ENCODE measurements at places on chromosomes 5 and 9.

DNA sequence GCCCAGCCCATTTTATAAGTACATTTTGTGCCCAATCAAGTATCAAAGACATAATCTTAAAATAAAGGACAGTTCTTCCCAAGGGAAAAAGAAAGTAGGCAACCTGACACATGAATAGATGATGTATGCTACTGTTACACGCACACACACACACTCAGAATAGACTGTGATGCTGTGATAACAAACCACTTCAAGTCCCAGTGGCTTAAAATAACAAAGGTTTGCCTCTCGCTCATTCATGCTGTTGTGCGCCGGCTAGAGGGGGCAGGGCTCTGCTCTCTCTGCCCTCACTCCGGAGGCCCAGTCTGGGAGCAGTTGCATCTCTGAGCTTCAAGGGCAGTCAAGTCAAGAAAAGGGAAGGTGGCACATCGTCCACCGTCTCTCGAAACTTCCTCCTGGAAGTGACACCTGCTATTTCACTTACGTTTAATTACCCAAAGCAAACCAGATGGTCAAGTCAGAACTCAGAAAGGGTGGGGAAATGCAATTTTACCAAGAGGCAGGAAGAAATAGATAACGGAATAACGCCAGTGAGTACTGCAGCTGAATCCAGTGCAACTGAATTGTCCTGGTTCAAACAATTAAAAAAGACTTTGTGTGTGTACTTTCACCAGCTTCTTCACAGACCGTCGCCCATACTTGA lies 43.3 kb downstream of the ANKRD33B start:
- peak; percentile 57 for DNase-seq

- no peak for DNase-seq
These were observed 125.3 kb downstream of the DPYSL3 start for GRCh38 chr5:147384346-147385193.

DNA sequence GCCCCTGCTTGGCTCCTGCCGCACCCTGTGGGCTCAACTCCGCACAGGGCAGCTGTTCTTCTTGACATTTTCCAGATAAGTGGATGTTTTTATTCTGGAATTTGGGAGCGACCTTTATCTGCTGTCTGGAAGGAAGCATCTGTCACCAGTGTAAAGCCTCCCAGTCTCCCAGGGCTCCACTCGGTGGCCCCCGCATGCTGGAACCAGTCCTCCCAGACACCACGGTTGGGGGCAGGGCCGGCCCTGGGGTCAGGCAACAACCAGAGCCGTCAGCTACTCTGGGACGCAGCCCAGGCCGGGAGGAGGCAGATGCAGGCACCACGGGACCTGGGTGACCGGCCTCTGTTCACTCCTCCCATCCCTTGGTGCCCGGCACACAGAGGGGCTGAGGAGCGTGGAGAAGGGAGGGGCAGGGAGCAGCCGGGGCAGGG lies 92.8 kb upstream of the ADAMTS2 start:
- DNase-seq: no peak

GRCh38 chr5:6585168-6585567 lies 47.7 kb downstream of the NSUN2 start:
- DNase-seq: no peak

DNA sequence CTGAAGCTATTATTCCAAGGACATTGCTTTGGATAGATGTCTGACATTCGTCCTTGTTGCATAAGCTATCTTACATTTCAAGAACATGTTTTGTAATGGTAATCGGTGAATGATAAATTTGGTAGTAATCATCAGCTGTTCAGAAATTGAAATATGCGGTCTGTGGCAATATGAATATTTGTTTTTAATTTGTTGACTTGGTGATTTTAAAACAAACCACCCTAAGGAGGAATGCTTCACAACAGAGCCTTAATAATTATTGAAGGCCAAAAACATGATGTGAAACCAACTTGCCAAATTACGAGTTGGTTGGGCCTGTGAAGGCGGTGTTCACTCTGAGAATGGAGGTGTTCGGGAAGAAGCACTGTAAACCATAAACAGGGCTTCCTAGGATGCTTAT lies 149.7 kb upstream of the TUT7 start:
- no peak for DNase-seq

- no peak for DNase-seq
These were observed 19.0 kb upstream of the NR5A1 start for GRCh38 chr9:124526174-124526573.

GRCh38 chr9:123861086-123861755 lies 68.7 kb downstream of the DENND1A start:
- no peak for DNase-seq

GRCh38 chr9:126844085-126844484 lies 16.4 kb upstream of the ZBTB34 start:
- DNase-seq: peak; percentile 65

GRCh38 chr9:7533376-7534090 lies 266.0 kb downstream of the DMAC1 start:
- no peak for DNase-seq

- DNase-seq: peak; percentile 65
These were observed 67.6 kb upstream of the LHFPL2 start for GRCh38 chr5:78716206-78716605.

DNA sequence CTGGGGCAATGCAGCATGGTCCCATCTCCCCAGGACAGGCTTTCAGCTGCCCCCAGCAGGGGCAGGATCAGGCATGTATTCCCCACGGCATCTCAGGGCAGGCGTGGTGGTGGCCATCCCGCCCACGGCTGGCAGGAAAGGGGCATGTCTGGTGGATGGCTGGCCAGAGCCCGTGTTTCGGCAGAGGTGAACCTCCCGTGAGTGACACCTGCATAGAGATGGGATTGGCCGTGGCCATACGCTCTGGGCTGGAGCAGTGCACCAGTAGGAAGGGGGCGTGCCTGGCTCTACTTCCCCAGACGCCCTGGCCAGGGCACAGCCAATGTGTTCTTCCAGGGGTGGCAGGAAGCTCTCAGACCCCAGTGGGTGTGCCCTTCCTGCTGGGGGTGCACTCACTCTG lies 139.1 kb downstream of the ZNF354C start:
- no peak for DNase-seq

GRCh38 chr9:126838895-126839294 lies 21.5 kb upstream of the ZBTB34 start:
- DNase-seq: no peak

DNA sequence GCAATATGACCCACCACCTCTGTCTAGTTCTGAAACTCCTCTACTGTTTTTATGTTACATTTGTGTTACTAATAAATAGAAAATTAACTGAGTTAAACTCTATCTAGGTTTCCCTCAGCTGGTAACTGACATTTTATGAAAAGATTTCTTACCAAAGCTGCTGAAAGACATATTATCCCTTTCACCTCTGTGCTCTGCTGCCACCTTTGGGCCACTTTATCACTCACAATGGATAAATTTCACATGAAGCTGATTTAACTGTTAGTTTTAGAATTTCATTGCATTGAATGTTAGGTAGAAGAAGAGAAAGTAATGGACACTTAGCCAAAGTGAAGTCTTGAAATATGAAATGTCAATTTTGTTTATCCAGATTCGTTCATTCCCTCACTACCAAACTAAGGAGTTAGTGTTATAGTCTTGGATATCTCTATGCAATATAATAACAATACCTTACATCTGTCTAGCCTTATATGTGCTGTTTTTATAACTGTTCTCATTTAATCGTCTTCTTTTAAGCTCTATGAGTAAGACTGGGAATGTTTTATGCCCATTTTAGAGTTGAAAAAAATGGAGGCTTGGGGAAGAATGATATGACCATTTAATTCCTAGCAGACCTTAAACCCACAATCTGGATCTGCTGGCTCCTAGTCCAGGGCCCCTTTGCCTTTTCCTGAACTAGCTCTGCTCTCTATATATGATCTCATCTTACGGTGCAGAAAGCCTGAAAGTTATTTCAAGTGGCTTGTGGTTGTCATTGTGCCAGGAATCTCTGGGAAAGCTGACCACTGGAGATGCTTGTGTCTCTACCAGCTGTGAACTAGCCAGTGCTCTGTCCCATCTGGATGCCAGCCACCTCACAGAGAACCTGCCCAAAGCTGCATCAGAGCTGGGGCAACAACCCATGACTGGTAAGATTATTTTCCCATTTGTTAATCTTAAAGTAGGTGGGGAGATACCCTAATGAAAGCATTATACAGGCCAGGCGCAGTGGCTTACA lies 97.1 kb downstream of the GOLPH3 start:
- peak; percentile 63 for DNase-seq

DNA sequence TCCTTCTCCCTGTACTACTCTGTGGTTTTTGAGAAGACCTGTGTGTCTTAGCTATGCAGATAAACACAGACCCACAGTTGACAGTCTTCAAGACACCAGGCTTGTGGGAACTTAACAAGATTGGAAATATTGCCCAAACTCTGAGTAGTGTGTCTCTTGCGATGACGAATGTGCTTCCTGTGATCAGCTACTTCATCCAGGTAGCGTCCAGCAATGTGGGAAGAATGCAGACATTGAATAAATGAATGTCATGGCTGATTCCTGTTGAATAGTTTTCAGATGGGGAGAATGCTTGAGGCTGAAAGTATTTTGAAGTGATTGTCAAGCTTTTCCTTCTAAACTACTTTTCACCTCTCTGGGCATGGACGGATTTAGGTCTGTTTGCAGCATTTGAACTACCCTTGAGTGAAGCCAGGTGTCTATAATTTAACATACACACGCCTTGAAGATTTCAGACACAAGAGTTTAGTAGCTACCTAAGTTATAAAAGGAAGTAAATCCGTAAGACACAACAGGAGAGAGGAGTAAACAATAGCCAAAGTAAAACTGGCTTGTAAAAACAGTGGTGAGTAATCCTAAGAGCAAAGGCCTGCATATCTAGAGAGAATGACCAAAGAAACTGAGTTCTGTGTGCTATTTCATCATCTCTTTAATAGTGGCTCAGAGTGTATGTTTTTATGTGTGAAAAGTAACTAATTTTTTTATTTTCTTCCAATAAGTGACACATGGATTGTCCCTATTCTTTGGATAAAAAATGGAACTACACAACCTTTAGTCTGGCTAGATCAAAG lies 30.0 kb upstream of the ARL14EPL start:
- DNase-seq: peak; percentile 60

DNA sequence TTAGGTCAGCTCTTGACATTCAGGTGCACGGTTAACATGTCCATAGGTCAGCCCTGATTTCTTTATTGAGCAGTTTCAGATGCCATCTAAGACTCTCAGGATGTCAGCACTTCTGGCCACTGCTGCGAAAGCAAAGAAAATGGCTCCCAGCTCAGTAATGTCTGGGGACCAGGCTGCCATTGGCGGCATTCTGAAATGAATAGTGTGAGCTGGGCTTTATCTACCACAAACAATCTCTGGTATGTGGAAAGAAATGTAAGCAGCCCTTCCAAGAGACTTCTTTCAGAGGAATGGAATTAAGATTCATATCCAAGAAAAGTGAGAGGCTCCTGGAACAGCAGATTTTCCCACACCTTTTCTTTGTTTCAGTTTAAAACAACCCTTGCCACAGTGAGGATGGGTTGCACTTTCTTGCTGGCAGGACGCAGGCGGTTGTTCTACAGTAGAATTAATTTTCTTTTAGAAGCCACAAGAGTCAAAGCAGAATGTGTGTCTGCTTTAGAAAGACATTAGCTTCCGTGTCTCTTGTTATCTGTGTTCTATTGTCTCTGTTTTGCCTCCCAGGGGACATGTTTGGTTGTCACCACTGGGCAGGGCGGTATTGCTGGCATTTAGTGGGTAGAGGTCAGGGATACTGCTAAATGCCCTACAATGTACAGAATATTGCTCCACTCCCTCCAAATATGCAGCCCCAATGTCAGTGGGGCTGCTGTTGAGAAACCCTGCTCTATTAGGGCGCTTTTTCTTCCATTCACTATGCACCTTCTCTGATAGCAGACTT lies 149.9 kb upstream of the ANKH start:
- DNase-seq: peak; percentile 54

DNA sequence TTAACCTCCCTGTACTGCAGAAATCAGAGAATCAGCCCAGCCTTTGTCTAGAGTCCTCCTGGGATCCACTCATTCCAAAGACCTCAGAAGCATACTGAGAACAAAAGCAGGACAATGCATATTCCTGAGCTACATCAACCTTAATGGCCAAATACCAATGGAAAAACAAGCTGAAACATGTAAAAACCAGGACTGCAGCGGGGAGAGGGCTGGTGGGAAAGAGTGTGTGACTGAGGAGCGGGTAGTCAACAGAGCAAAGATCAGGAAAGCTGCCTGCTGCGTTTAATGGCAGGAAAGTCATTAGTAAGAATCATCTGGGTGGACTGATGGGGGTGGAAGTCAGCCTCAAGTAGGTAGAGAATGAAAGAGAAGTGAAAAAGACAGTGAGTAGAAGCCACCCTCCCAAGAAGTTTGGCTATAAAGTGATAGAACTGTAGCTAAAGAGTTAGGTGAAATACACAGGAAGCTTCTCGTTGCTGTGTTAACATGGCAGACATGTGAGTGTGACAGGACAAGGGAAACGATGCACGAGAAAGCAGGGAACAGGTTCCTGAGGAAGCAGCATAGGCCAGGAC lies 88.1 kb downstream of the OTULIN start:
- DNase-seq: no peak

DNA sequence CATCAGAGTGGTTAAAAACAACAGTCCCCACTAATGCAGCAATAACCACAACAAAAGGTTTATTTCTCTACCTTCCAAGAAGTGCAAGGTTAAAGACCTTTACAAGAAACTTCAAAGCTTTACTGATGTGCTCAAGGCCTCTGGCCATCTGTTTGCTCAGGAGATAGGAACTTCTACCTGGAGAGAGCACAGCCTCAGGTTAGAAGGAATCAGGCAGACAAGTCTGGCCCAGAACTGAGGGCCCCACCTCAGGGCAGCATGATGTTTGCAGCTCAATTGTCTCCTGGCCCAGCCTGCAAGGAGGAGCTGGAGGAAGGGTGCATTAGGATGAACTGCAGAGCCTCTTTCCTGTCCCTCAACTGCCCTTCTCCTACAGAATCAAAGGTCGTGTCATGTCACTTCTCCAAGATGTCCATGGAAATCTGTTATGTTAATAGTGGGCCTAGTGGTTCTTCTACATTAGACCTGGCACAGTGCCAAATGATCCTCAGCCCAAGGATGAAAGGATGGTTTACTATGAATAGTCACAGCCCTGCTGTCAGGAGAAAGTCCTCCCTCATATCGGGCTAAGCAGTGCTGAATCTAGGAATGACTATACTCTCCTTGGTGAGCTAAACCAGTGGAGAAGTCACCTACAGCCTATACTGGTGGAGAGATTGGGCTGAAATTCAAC lies 98.9 kb upstream of the NTRK2 start:
- DNase-seq: no peak

- DNase-seq: no peak
These were observed 6.7 kb upstream of the SLIT3 start for GRCh38 chr5:169307646-169308045.

- DNase-seq: no peak
These were observed 33.5 kb upstream of the SLC28A3 start for GRCh38 chr9:84374013-84374412.

GRCh38 chr5:82211855-82212572 lies 66.1 kb downstream of the RPS23 start:
- no peak for DNase-seq

- no peak for DNase-seq
These were observed 38.8 kb upstream of the BOD1 start for GRCh38 chr5:173655196-173655797.
